ENCODE measurements at places on chromosomes 12 and 14.

DNA sequence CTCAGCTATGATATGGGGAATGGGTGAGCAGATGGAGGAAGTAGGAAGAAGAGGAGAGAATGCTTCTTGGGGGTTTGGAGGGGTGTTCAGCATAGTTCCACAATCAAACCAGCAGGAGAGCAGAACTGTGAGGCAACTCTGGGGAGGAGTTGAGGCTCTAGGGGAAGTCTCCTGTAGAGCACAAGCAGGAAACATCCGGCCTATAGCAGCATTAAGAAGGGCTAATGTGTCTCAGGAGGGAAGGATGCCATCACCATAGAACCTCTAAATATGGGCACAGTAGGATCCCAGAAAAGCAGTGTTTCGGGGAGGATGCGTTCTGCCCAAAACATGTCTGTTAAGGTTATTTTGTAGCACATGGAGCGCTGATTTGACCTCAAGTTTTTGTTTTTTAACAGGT lies 8.4 kb upstream of the SALL2 start:
- no peak for DNase-seq

GRCh38 chr14:58865514-58866281 lies 227.9 kb downstream of the DACT1 start:
- DNase-seq = no peak

DNA sequence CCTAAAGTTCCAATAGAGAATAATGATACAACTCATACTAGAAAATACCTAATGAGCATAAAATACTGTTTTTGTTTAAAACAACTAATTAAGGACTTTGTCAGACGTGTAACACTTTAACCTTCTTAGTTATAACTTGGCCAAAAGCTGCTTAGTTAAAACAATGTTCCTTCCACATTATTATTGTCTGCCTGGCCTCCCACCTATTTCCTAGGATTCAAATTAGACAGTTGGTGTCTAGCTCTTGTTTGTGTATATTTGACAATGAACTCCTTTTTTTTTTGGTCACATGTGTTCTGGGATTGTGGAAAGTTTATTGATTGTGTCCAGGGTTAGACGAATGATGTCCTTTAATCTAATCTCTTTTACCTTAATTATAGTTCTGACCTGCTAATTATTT lies 67.6 kb upstream of the PSMA6 start:
- no peak for DNase-seq

- no peak for DNase-seq
Measured at GRCh38 chr12:12441429-12441807, 84.5 kb downstream of the BORCS5 start.

DNA sequence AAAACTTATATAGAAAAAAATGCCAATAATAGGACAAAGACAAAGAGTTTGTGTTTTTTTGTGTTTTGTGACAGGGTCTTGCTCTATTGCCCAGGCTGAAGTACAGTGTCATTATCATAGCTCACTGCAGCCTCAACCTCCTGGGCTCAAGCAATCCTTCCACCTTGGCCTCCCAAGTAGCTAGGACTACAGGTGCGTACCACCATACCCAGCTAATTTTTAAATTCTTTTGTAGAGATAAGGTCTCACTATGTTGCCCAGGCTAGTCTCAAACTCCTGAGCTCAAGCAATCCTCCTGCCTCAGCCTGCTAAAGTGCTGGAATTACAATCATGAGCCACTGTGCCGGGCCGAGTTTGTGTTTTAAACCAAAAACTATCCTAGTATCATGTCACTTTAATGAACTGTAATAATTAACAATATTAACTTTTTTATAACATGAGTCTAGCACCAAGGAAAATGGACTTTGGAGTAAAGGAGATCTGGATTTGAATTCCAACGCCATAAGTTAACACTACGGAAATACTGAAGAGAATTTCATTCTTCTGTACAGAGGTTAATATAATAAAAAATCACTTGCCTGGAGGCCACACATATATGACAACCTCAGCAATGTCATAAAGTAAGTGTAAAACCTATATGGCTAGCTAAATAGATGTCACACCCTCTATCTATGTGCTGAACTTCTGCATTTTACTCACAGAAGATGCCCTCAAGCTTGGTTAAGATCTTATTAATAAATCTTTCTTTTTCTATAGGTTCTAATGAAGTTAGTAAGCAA lies 53.2 kb downstream of the EPS8 start:
- DNase-seq = no peak

- DNase-seq = no peak
Measured at GRCh38 chr12:68675101-68675842, 11.5 kb upstream of the NUP107 start.

DNA sequence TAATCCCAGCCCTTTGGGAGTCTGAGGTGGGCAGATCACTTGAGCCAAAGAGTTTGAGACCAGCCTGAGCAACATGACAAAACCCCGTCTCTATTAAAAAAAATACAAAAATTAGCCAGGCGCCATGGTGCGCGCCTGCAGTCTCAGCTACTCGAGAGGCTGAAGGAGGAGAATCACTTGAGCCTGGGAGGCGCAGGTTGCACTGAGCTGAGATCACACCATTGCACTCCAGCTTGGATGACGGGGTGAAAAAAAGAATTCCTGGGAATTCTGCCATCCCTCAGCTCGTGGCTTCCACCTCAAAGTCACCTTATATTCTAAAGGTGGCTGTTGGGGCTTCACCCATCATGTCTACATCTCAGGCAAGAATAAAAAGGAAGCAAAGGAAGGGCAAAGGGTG lies 12.9 kb downstream of the BCL2L14 start:
- no peak for DNase-seq

- DNase-seq = no peak
Measured at GRCh38 chr12:69469854-69470188, 367 bp upstream of the FRS2 start.

DNA sequence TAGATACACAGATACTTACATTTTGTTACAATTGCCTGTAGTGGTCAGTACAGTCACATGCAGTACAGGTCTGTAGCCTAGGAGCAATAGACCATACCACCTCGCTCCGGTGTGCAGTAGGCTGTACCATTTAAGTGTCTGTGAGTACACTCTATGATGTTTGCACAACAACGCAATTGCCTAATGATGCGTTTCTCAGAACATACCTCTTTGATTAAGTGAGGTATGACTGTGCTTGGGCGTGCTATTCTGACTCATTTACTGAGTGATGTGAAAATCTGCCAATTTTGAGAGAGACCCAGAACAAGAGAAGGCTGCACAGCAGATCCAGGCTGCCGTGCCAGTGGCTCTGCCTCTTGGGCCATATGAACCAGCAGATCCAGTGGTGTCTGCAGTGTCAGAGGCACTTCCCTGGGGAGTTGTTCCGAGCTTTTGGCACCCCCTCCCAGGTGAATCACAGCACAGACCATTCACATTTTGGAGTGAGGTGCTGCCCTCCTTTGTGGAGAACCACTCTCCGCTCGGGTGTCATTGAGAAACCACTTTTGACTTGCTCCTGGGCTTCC lies 20.4 kb downstream of the DLK1 start:
- DNase-seq = no peak

DNA sequence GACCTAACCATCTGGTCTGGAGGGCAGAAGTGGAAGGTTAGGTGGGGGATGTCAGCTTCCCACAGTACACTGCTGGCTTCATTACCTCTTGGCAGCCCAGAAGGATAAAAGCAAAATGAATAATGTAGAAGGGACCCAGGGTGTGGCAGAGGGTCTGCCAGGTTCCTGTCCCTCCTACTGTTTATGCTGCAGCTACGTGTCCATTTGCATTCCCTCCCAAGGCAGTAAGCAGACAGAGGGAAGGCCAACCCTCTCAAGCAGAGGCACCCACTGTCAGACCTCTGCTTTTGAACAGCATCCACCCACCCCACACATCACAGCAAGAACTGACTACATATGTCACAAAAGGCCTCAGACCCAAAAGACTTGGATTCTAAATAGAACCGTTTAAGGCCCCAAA lies 19.4 kb downstream of the MAX start:
- no peak for DNase-seq

- DNase-seq = no peak
Measured at GRCh38 chr14:26934151-26934550, 336.3 kb upstream of the NOVA1 start.

DNA sequence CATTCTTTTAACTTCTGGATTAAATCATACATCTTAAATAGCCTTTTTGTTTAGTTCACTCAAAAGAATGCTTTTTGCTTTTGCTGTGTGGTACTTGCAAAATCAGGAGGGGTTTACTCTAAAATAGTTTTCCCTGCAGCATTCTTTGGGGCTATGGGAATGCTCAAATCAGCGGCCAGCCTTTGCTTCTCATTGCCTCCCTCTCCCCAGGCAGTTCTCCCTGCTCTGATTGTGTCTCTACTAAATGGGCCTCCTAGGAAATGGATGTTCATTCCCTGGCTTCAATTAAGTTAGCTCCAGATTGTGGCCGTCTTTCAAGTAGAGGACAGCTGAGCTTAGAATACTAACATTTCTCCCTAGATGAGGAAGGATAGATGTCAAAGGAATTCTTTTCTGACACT lies 4.4 kb downstream of the TULP3 start:
- DNase-seq = no peak

GRCh38 chr12:101779200-101779599 lies 39.9 kb upstream of the SYCP3 start:
- no peak for DNase-seq

- peak; percentile 56 for DNase-seq
Measured at GRCh38 chr12:81610955-81611889, 147.9 kb downstream of the PPFIA2 start.

- peak; percentile 88 for DNase-seq
Measured at GRCh38 chr14:35503646-35504045, 30.3 kb upstream of the INSM2 start.

DNA sequence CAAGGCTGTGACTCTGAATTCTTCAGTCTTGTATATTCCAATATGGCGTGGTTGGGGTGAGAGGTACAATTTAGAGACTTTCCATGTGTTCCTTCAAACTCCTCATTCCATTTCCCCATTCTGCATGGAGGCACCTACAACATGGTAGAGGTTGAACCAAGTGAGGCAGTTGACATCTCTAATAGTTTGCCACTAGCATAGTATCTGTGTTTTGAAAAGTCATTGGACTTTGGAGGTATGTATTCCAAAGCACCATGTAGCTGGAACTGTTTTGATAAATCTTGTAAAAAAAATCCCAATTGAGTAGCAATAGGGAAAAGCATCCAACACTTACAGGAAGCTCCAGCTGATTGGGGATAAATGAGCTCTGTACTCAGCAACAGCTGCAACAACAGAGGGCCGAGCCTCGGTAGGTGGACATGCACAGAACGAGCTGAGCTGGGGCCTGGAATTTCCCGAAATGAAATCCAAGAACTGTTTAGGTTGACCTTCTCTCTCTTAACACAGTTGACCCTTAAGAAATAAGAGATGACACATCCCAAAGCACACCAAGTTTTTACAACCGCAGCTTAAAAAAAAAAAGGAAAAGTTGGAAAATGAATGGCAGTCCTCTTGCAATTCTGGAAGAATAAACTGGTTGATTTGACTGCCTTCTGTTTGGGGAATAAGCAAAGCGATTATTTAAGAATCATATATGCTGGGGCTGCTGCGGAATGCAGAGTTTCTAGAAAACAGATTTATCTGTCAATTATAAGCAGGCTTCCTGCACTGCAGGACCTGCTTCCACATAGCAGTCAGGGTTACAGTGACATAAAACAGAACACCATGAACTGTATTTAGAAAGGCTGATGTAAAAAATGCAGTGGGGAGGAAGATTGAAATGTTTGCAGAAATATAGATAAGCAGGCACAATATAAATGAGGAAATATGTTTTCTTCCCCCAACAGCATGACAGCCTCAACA lies 194.6 kb upstream of the KRR1 start:
- no peak for DNase-seq

DNA sequence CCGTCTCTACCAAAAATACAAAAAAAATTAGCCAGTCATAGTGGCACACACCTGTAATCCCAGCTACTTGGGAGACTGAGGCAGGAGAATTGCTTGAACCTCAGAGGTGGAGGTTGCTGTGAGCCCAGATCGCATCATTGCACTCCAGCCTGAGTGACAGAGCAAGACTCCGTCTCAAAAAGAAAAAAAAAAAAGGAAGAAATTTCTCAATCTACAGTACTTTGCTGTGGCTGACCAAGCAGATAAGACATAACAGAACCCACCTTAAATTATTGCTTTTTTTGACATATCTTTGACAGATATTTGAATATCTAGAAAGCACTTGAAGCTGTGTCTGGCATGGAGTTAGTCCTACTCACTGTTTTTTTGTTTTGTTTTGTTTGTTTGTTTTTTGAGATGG lies 34.9 kb upstream of the HNF1A start:
- no peak for DNase-seq

- DNase-seq = no peak
Measured at GRCh38 chr12:114746297-114747011, 62.5 kb upstream of the TBX3 start.

DNA sequence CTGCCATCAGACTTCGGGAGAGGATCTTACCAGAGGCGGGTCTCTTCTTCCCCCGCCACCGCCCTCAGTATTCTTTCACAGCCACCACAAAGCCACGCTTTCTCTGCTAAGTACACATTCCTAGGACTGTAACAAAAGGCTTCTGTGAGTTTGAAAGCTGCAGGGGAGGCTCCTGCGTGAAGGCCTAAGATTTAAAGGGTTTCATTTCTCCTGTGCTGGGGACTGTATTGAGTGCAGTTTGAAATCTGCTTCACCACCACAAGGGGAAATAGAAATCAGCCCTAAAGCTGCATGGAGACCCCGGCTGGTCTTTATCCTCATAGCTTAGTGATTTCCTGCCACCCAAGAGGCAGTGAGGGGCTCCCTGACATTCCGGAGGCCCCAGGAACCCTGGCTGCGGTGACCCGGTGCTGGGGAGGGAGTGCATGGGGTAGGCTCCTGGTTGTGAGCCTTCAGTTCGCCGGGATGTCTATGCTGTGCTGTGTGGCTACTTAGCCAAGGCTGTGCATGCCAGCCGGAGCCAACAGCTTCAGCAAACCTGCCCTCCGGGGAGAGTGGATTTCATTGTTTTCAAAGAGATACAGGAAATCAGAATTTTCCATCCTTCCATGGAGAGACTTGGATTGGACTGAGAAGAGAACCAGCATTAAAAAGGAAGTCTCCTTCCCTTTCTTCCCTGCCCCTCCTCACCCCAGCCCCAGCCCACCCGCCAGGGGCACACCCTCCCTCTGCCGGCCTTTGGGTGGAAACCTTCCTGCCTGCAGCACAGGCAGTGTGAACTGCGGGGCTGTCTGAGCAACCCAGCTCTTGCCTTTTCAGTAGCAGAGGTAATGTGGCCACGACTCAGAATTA lies 163.3 kb downstream of the ETV6 start:
- no peak for DNase-seq

GRCh38 chr12:51942501-51943000 lies 8.9 kb upstream of the ACVR1B start:
- no peak for DNase-seq

DNA sequence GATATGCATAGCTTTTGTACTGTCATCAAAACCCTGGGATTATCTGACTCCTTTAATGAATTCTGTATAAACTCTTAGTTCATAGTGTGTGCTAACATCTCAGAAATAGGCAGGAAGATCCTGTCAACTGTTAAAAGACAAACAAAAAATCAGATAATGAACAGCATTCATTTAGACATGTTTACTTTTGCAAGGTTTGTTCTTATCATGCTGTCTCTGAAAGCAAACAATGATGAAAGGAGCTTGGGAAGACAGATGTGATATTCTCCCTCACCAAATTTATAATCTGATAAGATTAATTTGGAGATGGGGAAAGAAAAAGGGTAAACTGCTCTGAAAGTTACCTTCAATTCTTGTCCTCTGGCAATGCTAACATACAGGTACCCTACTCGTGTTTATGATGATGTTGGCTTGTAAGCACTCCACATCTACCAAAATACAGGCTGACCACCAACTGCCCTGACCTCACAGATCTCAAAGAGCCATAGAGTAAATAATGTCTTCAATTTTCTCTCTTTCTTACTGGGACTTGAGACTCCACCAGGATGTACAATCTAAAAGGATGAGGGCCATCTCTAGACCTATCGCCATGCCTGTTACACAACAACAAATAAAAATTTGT lies 233.8 kb downstream of the SSPN start:
- no peak for DNase-seq

- DNase-seq = no peak
Measured at GRCh38 chr12:28108599-28108998, 81.7 kb upstream of the CCDC91 start.
